SK-N-DZ (cell line): ENCODE measurements at places on chromosomes 3 and 15.

DNA sequence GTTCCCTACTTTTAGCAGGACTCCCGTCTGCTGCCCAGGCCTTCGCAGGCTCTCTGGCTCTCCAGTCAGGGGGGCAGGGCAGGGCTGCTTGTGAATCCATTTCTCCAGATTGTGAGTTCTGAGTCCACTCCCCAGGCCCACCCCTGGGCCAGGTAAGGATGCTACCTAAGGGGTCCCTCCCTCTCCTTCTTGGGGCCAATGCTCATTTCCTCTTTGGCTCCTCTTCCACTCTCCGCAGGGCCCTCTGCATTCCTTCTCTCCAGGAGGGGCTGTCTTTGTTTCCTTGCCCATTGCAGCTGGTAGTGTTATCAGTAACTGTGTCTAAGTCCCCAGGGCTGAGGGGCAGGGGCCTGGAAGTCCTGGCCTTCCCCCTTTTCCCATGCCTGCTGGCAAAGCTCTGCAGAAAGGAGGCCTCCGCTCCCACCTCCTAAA, 13.0 kb upstream of the CACNA2D2 start:
- DNase-seq: peak; percentile 47

DNA sequence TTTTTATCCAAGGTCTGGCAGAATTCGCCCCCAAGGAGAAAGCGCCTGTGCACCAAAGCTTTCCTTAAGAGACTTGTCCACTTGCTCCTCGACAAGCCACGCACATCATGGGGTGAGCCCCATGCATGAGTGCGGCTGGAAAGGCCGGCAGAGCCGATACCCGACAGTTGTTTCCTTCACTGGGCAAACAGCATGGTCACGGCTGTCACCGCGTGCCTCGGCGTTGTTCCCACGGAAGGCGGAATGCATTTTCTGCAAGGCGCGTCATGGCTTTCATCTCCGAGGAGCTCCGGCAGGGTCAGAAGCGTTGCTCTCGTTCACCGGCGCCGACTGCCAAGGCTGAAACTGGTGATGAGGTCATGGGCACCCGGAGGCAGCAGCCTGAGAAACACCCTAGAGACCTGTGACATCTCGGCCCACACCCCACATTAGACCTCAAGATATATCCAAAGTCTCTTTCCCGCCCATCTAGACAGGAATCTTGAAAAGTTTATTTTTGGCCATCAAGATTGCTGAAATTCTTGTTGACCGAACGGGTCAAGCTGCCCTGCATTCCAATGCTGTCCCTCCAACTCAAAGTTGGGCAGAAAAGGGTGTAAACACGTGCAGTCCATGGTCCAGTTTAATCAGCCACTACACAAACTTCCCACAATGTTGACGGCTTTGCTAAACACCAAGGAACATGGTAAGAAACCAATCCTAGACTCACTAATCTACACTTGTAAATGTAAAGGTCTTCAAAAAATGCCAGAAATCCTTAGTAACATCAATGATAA, 604 bp upstream of the TJP1 start:
- peak; percentile 68 for DNase-seq

DNA sequence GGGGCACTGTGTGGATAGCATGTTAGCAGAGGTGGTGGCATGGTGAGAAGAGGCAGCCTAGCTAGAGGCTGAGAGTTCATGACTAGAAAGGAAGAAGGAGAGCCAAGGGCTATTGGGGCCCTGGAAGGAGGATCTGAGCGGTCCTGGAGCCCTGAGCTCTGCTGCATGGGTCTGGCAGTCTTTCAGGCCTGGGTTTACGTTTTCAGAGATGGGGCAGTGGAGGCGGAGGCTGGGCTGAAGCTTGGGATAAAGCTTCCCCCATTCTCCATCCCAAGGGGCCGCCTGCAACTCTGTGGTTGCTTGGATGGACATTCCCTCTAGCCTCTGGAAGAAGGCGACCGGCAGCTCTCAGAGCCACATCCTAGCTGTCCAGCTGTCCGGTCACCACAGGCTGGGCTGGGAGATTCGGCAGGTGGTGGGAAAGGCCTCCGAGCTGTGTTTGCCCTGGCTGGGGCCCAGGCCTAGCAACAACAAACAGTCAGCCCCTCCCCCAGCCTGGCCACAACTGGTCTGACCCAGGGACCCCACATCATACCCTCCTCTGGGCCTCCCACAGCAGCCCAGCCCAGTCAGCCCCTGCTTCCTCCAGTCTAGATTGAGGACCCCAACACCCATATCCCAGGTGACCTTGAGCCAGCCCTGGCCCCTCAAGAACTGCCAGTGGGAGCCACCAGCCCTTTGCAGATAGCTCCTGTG, 1.8 kb upstream of the SLC38A3 start:
- no peak for DNase-seq

DNA sequence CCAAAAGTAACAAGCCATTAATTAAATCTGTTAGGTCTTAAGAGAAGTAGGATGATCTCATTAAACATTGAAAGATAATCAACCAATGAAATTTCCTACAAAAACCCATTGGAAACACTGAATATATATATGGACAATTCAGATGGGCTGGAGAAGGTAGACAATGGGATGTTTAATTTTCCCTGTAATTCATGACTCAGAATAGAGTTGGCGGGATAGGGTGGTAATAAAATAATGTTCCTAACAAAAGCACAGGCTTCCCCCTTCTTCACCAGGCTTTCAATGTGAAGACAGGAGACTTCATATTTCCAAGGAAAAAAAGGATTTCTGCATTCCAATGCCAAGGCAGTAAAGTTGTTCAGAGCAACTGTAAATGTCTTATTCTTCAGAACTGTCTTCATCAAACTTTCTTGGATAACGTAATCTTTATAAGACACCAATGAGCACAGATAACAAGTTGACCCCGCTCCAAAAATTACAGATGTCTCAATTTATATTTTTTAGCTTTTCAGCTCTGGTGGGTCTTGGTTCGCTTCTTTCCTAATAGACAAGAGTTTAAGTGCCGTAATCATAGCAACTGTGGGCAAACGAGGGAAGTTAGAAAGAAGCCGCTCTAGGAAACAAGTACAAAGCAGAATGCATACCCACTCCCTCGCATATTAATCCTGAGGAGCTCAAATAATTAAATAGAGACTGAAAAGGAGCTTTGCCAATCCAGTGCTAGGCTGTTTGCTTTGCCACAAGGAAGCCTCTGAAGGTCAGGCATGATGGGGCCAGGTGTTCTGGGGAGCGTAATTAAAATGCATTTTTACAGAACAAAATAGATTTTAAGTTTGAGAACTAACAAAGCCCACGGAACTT, 377.0 kb downstream of the FOXP1 start:
- DNase-seq: no peak

DNA sequence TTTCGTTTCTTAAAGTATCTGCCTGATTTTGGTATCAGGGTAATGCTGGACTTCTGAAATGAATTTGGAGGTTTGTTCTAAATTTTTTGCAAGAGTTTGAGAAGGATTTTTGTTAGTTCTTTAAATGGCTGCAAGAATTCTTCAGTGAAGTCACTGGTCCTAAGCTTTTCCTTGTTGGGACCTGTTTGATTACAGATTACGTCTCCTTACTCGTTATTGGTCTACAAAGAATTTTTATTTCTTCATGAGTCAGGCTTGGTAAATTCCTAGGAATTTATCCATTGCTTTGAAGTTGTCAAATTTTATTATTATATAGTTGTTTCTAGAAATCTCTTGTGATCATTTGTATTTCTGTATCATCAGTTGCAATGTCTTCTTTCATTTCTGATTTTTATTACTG, 196.0 kb downstream of the DPH6 start:
- no peak for DNase-seq

DNA sequence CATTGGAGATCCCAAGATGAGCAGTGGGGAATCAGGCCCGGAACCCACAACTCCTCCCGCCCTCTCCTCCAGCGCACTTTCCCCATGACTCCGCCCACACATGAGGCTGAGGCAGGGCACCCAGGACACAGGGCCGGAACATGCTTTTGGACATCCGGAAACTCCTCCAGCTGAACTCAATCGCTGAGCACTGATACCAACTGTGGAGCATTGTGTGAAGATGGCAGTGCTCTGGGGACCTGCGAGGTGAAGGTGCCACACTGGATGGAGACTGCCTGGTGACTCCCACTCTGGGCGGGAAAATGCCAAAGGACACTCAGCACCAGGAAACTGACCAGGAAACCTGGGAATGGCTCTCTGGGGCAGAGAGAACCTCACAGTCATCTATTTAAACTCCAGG, 189.1 kb downstream of the FAM43A start:
- no peak for DNase-seq

DNA sequence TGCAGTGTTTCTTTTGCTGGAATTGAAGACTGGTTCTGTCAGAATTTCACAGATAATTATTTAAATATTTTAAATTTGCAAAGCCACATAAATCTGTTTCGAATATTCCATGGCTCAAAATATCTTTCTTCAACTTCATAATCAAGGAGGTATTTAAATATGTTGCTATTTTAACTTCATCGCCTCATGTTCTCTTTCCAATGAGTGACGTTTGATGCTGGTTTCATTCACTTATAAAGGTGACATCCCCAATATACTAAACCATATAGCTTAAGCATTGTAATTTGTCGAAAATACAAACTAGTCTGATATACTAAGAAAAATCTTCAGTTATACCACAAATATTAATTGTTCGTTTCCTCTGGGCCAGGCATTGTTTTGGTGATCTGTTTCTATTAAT, 22.5 kb downstream of the MBNL1 start:
- no peak for DNase-seq

DNA sequence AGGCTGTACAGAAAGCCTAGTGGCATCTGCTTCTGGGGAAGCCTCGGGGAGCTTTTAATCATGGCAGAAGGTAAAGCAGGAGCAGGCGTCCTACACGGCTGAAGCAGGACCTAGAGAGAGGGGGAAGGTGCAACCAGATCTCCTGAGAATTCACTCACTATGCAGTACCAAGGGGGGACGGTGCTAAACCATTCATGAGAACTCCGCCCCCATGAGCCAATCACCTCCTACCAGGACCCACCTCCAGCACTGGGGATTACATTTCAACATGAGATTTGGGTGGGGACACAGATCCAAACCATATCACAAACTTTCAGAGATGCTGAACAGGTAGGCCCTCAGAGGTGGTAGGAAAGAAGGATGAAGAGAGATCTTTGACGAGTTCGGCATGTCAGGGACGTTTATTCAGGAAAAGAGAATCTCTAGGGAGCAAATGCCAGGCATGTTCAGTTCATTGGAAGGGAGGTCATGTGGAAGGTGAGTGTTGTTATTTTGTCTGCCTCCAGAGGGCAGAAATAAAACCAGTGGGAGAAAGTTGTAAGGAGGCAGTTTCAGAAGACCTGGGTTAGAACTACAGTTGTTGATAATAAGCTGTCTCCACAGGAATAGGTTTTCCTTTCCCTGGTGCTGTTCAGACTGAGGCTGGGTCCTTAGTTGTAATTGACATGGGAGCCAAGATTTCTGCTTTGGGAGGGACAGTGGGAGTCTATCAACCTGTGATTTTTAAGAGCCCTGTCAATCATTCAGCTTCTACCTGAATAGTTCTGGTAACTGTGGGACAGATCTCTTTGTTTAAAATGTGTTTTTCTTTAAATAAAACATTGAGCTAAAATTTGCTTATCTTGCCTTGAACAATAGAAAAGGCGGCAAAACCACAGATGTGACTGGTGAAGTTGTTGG, 4.3 kb upstream of the FNDC3B start:
- DNase-seq: peak; percentile 65

DNA sequence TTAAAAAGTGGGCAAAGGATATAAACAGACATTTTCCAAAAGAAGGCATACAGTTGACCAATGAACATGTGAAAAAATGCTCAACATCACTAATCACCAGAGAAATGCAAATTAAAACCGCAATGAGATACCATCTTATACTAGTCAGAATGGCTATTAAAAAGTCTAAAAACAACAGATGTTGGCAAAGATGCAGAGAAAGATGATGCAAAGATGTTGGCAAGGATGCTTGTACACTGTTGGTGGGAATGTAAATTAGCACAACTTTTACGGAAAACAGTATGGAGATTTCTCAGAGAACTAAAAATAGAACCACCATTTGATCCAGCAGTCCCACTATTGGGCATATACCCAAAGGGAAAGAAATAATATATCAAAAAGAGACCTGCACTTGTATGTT, 53.5 kb downstream of the TLNRD1 start:
- DNase-seq: no peak

DNA sequence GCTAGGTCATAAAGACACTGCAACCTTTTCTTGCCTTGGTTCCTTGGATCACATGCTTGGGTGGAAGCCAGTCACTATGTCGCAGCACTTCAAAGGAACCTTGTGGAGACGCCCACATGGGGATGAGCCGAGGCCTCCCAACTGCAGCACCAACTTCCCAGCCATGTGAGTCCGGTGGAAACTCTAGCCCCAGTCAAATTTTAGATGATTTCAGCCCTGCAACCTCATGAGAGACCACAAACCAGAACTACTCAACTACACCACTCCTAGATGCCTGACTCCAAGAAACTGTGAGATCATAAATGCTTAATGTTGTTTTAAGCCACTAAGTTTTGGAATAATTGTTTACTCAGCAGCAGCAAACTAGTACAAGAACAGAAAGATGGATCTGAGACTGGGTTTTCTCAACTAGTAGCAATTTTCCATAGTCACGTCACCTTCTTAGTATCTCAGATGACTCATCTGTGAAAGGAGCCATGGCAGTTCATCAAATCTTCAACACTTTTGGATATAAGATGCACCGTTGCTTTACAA, 86.5 kb downstream of the MB21D2 start:
- DNase-seq: no peak

GRCh38 chr3:179179979-179180759, 32.0 kb downstream of the PIK3CA start:
- DNase-seq: no peak
